HFF-Myc (cell line): ENCODE measurements at places on chromosomes 12 and 14.

DNA sequence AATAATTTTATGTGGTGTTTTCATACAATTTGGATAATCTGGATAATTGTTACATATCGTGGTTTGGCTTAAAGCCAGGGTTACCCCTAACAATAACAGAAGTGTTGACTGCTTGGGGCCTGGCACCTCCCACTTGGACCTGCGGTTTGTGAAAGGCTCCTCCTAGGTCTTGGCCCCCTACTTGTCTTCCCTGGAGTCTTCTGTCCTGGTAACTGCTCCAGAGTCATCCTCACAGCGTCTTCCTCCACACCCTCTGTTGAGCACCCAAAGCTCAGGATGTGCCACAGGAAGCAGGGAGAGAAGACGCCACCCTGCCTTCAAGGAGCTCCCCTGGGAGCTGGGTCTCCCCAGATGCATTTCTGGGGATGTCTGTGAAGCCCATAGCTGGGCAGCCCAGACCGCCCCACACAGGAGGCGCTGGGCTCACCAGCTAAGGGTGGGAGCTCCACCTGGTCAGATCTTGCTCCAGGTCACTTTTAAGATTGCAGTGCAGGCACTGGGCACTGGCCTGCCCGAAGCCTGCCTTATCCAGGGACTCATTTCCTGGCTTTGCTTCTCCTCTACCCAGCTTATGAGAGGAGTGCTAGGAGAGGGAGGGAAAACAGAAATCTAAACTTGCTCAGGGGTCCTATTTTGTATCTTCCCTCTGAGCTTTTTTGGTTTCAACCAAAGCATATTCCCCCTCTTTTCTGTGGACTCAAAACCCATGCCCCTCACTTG, 98.2 kb downstream of the ZFP36L1 start:
- DNase-seq, result no peak

- DNase-seq, result no peak
These were observed 14.5 kb downstream of the GPR135 start for GRCh38 chr14:59450716-59451115.

DNA sequence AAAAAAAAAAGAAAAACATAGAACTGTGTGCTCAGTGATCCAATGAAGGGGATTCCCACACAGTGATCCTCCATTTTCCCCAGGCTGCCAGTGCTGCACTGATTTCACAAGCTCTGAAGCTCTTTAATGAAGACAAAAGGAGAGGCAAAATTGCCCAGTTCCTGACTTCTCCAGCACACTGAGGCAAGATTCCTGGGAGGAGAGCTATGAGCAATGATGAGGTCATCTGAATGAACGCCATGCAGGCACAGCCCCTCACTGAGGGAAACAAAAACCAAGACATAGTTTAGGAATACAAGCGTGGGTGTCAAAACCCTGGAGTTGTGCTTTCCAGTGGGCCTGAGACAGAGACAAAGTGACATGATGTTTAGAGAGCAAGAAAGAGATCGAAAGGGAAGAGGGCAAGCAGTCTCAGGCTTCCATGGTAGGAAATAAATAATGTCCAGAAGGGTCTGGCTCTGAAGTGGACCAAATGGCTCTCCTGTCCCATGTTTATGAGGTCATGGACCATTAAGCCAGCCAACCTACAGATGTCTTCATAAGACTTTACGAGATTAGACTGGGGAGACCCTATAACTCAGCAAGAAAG, 40.9 kb upstream of the SMUG1 start:
- peak; percentile 79 for DNase-seq

- DNase-seq, result no peak
These were observed 28.0 kb downstream of the NELL2 start for GRCh38 chr12:44847888-44848702.

- DNase-seq, result no peak
These were observed 751.1 kb downstream of the TMEM121 start for GRCh38 chr14:106277503-106277902.

DNA sequence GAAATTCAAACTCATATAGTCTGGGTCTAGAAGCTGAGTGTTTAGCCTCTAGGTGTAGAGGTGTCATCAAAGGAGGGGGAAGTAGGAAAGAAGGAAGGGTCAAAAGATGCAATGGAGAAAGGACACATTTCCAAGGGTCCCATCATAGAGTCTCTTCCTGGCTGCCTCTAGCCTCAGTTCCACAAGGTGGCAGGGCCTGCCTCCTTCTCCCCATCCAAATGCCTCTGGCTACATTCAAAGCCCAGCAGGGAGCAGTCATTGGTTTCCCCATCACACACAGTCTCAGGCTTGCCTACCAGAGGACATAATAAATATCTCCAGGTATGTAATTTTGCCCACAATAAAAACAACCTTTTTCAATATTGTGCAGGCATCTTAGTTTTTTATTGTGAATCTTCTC, 2.1 kb upstream of the CCT2 start:
- DNase-seq, result no peak

- DNase-seq, result no peak
These were observed 8.0 kb downstream of the ANO6 start for GRCh38 chr12:45223868-45224267.

GRCh38 chr12:56661979-56662638, 16.3 kb upstream of the ATP5F1B start:
- DNase-seq, result no peak

DNA sequence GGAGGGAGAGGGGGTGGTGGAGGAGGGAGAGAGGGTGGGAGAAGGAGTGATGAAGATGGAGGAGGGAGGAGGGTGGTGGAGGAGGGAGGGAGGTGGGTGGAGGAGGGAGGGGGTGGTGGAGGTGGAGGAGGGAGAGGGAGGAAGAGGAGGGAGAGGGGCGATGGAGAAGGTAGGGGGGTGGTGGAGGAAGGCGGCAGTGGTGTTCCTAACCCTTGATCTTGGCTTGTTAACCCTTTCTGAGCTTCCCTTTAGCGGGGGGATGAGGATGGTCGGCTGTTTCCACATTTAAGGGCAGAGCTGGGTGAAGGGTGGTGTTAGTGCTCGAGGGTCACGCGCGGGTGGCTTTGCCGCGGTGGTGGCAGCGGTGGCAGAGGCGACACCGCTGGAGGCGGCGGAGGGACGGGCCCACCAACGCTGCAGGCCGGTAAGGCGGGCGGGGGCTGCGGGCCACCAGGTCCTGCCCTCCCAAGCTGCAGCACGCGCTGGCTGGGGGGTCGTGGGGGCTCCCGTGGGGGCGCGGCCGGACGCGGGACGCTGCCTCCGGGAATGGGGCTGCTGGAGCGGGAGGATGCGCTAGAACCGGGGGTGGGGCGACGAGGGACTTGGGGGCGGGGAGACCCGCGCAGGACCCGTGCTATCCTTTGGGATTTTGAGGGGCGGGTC, 156.3 kb downstream of the PTPN11 start:
- DNase-seq, result no peak

- DNase-seq, result no peak
These were observed 5.1 kb upstream of the RASAL1 start for GRCh38 chr12:113140706-113141105.

- no peak for DNase-seq
These were observed 33.9 kb downstream of the SLC35F4 start for GRCh38 chr14:57831981-57832380.

DNA sequence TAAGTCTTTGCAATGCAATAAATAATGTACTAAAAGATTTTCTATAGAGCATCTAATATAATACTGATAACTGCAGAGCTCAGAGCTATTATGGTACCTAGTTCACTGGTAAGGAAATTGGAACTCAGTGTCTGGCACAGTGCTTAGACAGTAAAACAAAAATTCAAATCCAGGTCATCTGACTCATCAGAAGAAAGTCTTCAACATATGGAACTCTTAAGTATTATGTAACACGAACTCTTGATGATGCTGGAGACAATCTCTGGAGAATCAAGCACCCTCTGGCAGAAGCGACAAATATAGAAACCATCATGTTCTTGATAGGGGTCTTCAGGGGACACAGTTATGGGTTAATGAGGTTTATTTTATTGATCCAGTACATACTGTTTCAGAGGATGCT, 37.3 kb upstream of the TRHDE start:
- DNase-seq, result peak; percentile 41

DNA sequence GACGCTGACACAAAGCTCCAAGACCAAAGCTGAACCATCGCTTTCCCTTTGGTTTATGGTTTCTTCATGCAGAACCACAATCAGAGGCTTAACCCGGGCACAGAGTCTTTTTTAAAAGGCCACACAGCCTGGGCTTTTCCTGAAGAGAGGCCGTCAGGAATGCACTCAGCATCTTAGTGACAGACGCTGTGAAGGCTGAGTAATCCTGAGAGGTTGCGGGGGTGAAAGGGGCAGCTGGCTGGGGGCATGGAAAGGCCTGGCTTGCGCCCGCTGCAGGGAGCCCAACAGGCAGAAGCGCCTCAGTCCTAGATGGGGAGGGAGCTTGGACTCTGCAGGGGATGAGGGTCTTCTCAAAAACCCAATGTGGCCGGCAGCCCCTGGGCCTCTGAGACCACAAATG, 13.6 kb downstream of the CTDSP2 start:
- DNase-seq, result no peak

GRCh38 chr12:23140710-23141109, 515.7 kb downstream of the ETNK1 start:
- DNase-seq, result no peak

DNA sequence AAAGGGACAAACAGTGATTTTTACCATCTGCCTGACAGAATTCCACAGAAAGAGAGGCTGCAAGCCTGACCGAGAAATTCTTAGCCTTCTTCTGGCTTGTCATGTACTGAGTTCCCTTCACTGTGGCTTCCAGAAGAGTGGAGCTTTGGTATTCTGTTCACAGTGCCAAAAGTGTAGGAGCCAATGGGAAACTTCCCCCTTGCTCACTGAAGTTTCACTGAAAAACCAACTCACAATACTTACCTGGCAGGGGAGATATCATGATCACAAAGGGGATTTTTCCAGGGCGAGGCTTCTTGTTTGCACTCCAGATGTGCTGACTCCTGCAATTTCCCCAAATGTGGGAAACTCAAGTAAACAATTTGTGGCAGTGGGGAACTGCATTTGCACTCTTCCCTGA, 31.7 kb upstream of the MMP19 start:
- DNase-seq, result no peak

DNA sequence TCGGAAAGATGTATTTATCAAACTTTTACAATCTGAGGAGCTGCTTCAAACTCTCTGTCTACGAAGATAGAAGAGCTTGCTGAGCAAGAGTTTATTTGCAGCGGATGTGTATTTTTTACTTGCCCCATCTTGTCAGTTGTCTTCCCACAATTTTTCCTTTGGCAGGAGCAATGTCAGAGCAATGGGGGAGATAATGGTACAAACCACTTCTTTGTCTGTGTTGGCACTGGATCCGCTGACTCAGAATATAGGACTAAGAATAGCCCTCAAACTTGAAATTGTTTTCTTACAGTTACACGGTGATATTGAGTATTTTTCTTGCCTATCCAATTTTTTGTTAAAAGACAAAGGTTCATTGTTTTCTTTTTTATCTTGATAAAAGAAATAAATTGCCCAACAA, 27.6 kb downstream of the HELB start:
- no peak for DNase-seq

GRCh38 chr12:121366063-121366459, 13.8 kb upstream of the ANAPC5 start:
- no peak for DNase-seq

GRCh38 chr12:88309546-88309945, 167.4 kb downstream of the TMTC3 start:
- DNase-seq, result no peak

- no peak for DNase-seq
These were observed 67.1 kb downstream of the SERPINA3 start for GRCh38 chr14:94679106-94679810.

DNA sequence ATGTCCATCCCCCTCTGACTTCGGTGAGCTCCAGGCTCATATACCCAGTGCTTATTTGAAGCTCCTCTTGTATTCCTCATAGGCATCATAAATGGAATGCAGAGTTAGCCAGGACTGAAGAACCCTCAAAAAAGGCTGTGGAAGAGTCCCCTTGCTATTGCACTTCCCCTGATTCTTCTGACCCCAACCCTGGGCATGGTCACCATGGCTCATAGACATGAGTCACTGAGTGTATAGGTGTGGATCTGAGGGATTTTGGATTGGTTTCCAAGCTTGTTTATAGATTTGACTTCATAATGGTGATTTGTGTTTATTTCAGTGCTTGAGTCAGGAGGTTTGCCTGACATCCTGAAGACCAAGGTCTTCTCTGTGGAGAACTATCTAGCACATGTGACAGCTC, 98.4 kb upstream of the SLC38A2 start:
- DNase-seq, result no peak
